ENCODE measurements at places on chromosomes 1 and 21.

DNA sequence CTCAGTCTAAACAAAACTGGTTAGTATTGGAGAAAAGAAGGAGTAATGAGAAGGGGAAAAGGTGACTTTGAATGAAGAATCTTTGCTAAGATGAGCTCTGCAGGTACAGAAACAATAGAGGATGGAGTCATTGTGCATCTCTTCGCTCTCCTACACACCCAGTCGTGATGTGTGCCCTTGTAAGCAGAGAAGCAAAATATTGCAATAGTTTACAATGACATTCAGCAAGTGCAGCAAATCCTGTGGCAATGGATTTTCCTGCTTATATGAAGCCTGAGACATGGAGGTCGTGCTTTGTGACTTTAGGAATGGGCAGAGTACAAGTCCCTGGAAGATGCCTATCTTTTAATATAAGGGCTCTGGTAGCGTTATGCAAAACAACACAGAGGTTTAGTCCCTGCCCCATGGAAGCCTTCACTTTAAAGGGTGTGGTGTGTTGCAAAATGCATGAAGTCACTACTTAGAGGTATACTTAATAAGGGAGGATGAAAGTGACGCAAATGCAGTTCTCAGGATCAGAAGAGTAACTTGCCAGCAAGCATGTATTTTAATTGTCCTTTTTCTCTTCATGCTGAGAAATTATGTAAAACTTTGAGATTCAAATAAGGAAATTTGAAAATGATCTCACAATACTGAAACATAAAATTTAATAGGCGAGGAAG lies 88.0 kb upstream of the IVNS1ABP start:
- DNase-seq, result no peak

DNA sequence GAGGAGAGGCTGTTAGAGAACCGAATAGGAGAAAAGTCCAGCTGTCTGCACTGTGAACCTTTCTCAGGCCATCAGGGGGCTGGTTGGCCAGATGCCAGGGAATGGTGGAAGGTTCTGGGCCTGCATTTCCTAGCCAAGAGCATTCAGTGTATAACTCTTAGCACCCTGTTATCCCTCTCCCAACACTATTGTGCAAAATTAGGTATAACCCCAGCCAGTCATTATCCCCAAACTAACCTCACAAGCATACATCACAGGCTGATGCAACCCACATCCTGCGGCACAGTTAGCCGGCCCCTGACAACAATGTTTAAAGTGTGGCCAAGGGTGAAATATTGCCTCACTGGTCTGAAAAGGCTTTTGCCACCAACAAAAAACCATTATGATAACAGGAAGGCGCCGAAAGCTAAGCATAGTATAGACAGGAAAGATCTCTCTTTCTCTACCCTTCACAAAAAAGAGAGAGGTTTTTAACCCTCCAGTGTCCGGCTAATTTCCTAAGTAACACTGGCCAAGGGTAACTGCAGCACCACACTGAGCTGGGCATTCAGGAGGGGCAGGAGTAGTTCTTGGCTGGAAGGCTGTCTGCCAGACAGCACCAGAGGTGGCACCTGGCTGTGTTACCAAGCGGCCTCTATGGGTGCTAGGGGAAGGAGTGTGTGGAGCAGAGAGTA lies 77.3 kb upstream of the BCAR3 start:
- DNase-seq, result peak; percentile 22

- peak; percentile 32 for DNase-seq
These were observed 51.1 kb upstream of the CFHR3 start for GRCh38 chr1:196723325-196724185.

- peak; percentile 49 for DNase-seq
These were observed 63.4 kb upstream of the COA6 start for GRCh38 chr1:234309598-234310459.

GRCh38 chr1:165937829-165938228 lies 110.4 kb downstream of the UCK2 start:
- no peak for DNase-seq

GRCh38 chr1:23196627-23197328 lies 20.5 kb downstream of the HTR1D start:
- DNase-seq, result no peak

DNA sequence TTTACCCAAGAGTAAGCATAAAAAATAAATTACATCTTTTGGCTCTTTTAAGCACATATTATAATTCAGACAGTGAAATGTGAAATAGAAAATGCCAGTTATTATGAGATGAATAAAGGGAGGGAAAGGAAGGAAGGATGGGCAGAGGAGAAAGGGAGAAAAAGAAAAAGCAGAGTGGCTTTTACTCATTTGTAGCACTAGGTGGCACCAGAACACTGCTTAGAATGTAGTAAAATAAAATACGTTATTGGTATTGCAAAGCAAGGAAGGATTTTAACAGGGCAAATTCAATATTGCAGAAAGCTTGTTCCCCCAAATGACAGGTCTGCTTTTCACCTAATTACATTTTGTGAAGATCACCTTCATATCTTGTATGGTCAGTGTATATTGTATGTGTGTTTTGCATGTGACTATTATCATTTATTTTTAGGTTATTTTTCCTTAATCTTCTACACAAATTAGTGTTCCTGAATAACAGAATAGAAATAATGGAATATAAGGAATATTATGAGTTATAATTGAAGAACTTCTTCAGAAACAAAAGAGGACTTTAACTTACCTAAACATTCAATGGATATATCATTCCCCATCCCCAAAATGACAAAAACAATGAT lies 9.1 kb upstream of the PCNX2 start:
- no peak for DNase-seq

- DNase-seq, result no peak
These were observed 13.6 kb downstream of the PACC1 start for GRCh38 chr1:212401042-212401441.

- DNase-seq, result no peak
These were observed 56.3 kb downstream of the GIPC2 start for GRCh38 chr1:78102082-78102481.

DNA sequence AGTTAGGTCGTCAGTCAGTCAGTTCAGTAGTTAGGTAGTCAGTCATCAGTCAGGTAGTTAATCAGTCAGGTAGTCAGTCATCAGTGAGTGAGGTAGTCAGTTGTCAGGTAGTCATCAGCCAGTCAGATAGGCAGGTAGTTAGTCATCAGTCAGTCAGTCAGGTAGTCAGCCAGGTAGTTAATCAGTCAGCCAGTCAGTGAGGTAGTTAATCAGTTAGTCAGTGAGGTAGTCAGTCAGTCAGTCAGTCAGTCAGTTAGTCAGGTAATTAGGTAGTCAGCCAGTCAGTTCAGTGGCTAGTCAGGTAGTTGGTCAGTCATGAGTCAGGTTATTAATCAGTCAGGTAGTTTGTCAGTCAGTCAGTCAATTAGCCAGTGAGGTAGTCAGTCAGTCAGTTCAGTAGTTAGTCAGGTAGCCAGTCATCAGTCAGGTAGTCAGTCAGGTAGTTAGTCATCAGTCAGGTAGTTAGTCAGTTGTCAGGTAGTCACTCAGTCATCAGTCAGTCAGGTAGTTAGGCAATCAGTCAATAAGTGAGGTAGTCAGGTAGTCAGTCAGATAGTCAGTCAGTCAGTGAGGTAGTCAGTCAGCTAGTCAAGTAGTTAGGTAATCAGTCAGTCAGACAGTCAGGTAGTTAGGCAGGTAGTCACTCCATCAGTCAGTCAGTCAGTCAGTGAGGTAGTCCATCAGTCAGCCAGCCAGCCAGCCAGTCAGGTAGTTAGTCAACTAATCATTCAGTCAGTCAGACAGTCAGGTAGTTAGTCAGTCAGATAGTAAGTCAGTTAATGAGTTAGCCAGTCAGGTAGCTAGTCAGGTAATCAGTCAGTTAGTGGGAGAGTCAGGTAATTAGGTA lies 16.2 kb downstream of the KRTAP10-1 start:
- no peak for DNase-seq

- DNase-seq, result no peak
These were observed 112.7 kb upstream of the COA6 start for GRCh38 chr1:234260578-234260977.

- no peak for DNase-seq
These were observed 23.7 kb downstream of the ATP1A1 start for GRCh38 chr1:116396769-116397168.

GRCh38 chr1:59414406-59415133 lies 117.7 kb downstream of the FGGY start:
- DNase-seq, result no peak

- DNase-seq, result no peak
These were observed 180.8 kb downstream of the RPS6KC1 start for GRCh38 chr1:213231795-213232231.

- no peak for DNase-seq
These were observed 121.5 kb upstream of the SOD1 start for GRCh38 chr21:31537872-31538576.

DNA sequence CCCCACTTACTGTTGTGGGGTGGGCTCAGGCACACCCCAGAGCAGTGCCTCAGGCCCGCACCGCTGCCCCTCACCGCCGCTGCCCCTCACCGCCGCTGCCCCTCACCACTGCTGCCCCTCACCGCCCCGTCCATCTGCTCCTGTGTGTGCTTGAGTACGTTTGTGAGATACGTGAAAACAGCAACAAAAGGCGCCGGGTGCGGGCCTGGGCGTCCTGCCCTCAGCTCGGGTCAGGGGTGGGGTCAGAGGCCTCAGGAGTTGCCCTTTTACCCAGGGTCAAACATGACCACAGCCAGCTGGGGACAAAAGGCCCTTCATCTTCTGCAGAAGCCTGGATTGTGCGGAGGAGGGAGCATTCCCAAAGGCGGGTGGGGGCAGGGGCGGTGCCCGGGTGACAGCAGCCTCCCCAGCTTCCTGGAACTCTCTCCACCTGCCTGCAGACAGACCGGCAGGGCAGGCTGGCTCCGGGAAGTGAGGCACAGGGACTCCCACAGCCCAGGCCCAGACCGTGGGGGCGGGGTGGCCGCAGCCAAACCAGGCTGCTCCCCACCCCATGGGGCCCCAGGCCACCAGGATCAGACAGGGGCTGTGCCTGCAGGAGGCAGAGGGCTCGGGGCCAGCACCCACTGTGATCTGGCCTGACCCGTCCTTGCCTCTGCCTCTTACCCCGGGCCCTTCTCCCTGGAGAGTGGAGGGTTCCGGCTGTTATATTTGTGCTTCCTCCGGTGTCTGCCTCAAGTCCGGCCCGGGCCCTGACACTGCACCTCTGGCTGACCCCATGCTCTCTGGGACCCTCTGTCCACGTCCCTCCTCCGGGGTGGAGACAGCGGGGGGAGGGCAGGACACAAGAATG lies 2.3 kb upstream of the VWA1 start:
- DNase-seq, result no peak

DNA sequence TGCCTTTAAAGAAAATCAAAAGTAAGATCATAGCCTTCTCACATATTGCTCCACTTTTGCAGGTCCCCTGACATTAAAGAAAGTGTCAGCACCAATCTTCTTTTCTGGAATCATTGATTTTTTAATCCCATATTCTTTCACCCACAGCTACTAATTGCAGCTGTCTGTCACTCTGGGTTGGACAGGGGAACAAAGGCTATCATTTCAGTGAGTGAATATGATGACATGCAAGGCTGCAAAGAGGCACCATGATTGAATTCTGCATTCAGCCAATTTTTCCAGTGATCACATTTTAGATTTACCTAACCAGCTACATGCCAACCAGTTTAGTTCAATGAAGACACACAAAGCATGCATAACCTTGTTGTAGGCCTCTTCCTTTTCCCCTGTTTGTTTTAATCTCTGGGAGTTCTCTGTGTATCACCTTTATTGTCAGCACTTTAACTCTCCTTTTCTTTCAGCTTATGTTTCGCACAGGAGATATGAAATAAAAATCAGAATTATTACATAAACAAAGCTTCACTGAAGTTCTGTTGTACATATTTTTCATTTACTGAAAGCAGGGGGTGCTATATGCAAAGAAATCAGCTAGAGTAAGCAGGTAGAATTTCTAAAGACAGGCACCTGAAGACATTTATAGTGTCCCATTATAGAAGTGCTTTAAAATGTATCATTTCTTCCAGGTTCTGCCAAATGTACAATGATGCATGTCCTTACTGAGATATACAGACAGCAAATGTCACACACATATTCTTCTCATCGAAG lies 584.8 kb downstream of the PLA2G4A start:
- no peak for DNase-seq

- no peak for DNase-seq
These were observed 636.4 kb upstream of the PLXNA2 start for GRCh38 chr1:208880433-208881100.

GRCh38 chr1:206737729-206738201 lies 32.8 kb upstream of the IL19 start:
- DNase-seq, result no peak

DNA sequence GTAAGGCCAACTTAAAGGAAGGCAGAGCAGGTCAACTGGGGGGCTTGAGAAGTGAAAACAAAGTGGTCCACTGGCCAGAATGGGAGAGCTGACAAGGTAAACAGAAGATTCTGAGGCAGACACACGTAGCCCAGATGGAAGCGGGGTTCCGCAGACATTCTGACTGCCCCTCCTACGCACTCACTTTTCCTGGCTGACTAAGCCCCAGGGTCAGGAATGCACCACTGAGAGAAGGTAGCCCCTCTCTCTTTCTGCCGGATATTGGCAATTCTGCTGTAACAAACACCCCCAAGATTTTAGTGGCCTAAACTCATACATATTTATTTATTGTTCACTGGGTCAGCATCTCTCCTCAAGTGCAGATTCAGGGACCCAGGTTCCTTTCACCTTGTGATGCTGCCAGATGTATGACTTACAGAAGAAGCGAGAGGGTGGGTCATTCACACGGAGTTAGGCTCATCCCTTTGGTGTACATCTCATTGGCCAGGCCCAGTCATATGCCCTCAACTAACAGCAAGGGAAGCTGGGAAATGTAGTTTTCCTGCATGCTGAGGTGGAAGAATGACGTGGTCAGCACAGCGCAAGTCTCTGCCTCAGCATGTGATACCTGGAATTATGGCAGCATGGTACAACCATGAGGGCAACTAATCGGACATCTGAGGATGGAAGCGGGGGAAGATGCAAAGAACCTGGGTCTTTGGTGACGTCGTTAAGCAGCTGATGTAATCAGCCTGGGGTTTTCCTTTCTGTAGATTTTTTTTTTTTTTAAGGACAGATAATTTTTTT lies 43.4 kb upstream of the MRPS6 start:
- DNase-seq, result peak; percentile 35

- no peak for DNase-seq
These were observed 123.1 kb downstream of the MATN1 start for GRCh38 chr1:30600258-30600657.

DNA sequence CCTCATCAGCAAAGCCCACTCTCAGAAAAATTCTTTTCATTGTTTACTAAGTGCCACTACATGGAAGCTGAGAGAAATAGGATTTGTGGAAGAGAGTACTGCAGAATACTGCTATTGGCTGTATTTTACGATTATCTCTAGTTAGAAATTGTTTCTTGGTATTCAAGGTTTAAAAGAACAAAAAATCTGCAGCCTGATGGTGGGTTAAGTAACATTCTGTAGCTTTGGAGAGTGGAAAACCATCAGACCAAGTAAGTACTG lies 27.3 kb downstream of the PTTG1IP start:
- no peak for DNase-seq

DNA sequence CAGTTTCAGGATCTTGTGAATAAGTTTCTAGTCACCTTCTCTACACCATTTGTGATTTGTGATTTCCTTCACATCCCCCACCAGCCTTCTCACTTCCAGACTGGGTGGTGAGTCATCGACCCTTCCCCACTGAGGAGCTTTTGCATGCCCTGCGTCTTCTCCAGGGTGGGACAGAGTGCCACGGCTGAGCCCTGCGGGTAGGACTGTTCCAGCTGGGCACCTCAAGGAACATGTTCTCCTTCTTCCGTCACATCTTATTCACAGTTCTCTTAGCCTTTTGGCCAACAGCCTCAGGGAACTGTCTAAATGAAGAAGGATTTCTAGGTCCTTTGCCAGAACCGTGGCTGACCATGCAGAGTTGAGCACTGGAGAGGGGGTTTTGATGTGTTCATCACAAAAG lies 116.5 kb downstream of the TMEM53 start:
- no peak for DNase-seq

- no peak for DNase-seq
These were observed 17.1 kb downstream of the SPRTN start for GRCh38 chr1:231355171-231355570.
